ENCODE measurements at places on chromosomes 3 and 15. TPM values are rescaled to one million over a fixed set of nuclear protein-coding genes. Genes with fewer than 3 reads are reported as not detected.

Gene SAMD7
- not detected for total RNA-seq

Gene HRG
- total RNA-seq, result not detected

Gene PRTG
- not detected for total RNA-seq

Gene CLDN11
- not detected for total RNA-seq

Gene STRC
- total RNA-seq, result 4.4 TPM

- no peak for ATAC-seq
Measured at GRCh38 chr15:99962006-99962561, 228.8 kb upstream of the LYSMD4 start.

- no peak for ATAC-seq
Measured at GRCh38 chr15:33584797-33585196, 274.0 kb downstream of the RYR3 start.

DNA sequence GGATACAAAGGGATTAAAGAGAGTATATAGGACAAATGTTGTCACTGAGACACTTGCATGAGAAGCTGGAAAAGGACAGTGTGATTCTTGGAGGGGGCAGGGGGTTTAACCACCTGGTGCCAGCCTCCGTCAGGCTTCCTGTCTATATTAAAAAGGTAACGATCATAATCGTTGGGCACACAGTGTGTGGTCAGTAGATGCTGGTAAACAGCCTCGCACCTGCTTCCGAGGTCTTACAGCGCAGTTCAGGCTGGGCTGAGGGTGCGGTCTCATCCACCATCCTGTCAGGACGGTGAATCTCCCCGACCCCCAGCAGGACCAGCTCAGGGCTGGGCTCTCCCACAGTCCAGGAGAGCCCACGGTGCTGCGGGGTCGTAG, 47.7 kb upstream of the SMAD6 start:
- no peak for ATAC-seq

GRCh38 chr3:1056744-1057143, 36.1 kb upstream of the CNTN6 start:
- no peak for ATAC-seq

DNA sequence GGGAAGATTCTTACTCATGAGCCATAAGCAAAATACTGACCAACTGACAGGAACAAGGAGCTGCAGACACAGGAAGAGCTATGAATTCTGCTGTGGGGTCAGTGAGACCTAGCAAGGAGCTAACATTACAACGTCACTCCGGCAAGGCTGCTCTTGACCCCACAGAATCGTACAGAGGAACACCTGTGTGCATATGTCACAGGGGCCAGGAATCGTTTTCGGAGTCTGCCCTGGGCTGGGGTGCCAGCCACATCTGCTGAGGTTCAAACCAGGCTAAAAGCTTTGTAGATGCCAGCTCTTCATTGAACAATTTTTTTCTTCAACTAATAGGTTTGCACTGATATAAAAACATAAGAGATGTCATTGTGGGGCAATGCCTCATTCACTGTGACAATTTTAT, 82.6 kb downstream of the LRRK1 start:
- ATAC-seq, result no peak

DNA sequence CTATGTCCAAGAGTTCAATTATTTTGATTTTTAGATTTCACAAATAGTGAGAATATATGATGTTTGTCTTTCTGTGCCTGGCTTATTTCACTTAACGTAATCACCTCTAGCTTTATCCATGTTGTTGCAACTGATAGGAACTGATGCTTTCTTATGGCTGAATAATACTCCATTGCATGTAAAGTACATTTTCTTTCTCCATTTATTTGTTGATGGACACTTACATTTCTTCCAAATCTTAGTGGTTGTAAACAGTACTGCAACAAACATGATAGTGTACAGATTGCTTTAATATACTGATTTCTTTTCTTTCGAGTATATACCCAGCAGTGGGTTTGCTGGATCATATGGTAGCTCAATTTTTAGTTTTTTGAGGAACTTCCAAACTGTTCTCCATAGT, 600.6 kb upstream of the SEMA6D start:
- ATAC-seq, result no peak

DNA sequence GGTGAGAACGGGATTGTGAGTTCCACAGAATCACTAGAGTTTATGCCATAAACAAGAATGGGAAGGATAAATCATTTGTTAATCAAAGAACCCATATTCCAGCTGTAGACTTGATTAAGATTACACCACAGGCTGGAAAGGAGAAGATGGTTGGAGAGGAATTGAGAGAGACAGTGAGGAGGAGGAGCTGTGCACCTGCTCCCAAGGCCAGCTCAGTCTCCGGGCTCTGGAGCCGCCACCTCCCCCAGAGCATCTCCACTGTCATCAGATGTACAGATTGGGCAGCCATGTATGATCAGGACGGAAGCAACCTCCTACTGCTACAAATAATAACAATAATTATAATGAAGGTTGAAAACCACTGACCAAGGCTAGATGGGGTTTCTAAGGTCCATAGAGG, 170.0 kb downstream of the MINAR1 start:
- no peak for ATAC-seq

GRCh38 chr15:55937040-55937439, 56.4 kb downstream of the NEDD4 start:
- ATAC-seq, result no peak

DNA sequence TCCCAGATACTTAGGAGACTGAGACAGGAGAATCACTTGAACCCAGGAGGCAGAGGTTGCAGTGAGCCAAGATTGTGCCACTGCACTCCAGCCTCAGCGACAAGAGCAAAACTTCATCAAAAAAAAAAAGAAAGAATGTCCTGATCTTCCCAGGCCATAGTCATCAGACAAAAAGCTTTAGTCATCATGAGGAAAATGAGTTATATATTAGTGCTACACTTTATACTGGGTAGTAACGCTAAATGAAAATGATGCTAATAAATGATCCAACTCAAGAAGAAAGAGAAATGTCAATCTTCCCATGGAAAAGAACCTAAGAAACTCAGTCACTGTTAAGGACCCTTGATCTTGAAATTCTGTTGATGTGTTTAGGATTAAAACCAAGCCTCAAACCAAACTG, 26.3 kb upstream of the TRIM59 start:
- no peak for ATAC-seq

GRCh38 chr3:136838641-136839555, 20.0 kb downstream of the SLC35G2 start:
- ATAC-seq, result peak; percentile 81

- no peak for ATAC-seq
Measured at GRCh38 chr3:172009803-172010202, 29.6 kb upstream of the FNDC3B start.

DNA sequence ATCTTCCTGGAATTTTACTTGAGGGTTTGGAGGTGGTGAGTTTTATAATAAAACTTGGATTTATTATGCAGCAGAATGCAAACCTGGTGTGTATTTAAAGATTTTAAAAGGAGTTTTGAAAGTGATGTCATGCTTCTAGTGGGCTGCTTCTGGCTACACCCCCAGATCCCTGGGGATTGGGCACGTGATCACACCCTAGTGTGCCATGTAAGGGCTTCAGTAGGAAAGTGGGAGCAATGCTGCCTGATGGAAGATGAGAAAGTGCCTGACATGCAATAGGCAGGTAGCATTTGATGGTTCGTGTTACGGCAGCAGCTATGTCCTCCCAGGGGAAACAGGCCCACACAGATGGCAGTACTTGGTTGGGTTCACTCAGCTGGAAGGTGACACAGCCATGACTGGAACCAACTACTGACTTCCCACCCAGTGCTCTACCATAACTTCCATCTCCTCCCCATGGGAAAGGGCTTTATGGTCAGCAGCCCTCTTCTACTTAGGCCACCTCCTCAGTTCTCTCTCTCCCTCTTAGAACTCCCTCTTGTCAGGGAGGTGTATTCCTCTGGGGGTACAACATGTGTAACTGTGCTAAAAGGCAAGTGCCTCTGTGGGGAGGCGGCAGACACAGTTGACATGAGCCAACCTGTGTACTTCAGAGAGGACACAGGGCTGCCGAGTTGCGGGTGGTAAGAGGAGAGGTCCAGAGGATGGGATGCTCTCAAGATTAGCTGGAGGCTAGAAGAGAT, 5.6 kb downstream of the ITPKA start:
- ATAC-seq, result no peak

- no peak for ATAC-seq
Measured at GRCh38 chr15:40850576-40851112, 6.8 kb downstream of the SPINT1 start.

DNA sequence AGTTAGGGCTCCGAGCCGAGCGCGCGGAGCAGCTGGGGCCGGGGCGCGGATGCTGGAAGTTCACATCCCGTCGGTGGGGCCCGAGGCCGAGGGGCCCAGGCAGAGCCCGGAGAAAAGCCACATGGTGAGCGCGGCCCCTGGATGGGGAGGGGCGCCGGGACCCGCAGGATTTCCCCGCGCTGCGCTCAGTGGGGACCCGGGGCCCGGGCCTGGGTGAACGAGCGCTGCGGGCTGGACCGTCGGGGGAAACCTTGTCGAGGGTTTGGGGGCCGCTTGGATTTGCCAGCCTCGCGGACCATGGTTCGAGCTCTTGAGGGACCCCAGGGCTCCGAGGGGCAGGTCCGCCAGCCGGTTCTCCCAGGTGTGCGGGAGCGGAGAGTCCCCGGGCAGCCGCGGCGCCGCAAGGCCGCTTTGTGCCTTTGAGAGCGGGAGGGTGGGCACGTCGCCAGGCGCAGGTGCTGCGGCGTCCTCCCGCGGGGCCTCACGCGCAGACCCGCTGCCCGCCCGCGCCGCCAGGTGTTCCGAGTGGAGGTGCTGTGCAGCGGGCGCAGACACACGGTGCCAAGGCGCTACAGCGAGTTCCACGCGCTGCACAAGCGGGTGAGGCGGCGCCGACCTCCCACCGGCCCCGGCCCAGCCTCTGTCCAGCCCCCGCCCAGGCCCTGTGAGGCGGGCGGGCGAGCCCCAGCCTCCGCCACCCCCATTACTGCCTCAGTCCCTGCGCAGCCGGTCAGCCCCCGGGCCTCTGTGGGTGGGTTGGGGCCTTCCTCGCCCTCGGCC, at the start of gene SNX22:
Gene SNX22, plus strand, starts transcription at position 5 of the 780 bp plus-strand sequence. Its CDS starts 45 bp downstream, at position 50.
- ATAC-seq, result no peak

GRCh38 chr3:15102256-15102655, 3.3 kb upstream of the RBSN start:
- no peak for ATAC-seq
